ENCODE measurements at places on chromosomes 13 and 19. TPM values are rescaled to one million over a fixed set of nuclear protein-coding genes. Genes with fewer than 3 reads are reported as not detected.

- DNase-seq = no peak
Observed at GRCh38 chr19:40257096-40257517, 28.0 kb downstream of the AKT2 start.

- no peak for DNase-seq
Observed at GRCh38 chr13:72852207-72852606, 70.3 kb downstream of the PIBF1 start.

- DNase-seq = peak; percentile 51
Observed at GRCh38 chr19:57830071-57830602, at the start of gene ZNF587B. ZNF587B (plus strand) TSS chr19:57830299; CDS start chr19:57830529, 230 bp downstream.

DNA sequence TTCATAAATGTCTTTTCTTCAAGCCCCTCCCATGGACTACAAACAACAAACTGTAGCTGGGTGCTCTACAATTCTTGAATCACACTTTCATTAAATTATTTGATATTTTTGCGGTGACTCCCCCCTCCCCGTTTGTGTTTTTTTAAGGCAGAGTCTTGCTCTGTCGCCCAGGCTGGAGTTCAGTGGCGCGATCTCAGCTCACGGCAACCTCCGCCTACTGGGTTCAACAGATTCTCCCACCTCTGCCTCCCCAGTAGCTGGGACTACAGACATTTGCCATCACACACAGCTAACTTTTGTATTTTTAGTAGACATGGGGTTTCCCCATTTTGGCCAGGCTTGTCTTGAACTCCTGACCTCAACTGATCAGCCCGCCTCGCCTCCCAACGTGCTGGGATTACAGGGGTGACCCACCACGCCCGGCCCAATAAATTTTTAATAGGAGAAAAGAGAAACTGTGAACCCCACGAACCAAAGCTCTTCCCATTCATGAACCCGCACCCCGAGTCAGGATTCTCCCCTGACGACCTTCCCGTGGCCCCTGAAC lies 703 bp downstream of the ZNF506 start:
- DNase-seq = peak; percentile 41

GRCh38 chr13:104315606-104316005 lies 1249.4 kb upstream of the SLC10A2 start:
- no peak for DNase-seq

DNA sequence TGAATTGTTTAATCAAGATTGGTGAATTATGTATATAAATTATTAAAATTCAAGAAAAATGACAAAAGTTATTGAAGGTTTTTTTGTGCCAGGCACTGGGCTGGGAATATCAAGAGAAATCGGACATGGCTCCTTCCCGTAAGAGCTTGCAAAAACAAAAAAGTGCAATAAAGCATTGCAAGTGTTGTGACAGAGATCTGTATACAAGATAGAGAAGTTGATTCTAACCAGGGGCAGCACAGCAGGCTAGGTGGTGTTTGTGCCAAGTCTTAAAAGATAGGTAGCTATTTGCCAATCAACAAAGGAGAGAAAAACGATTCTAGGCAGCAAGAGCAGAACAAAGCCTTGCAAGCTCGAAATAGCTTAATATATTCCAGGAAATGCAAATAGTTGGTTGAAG lies 123.7 kb upstream of the WASF3 start:
- no peak for DNase-seq

DNA sequence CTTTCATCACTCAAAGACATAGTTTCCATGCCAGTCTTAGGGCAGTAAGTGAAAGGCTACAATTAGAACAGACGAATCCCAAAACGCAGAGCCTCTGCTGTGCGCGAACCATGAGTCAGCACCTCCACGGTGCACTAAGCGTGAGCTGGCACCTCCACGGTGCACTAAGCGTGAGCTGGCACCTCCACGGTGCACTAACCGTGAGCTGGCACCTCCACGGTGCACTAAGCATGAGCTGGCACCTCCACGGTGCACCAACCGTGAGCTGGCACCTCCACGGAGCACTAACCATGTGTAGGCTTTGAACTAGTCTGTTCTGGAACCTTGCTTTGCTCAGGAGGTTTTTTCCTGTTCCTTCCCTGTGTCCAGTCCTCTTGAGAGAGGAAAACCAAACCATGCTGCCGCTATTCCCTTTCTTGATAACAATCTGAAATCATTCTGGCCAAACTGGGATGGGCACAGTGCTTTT lies 120.6 kb downstream of the IRS2 start:
- DNase-seq = no peak

DNA sequence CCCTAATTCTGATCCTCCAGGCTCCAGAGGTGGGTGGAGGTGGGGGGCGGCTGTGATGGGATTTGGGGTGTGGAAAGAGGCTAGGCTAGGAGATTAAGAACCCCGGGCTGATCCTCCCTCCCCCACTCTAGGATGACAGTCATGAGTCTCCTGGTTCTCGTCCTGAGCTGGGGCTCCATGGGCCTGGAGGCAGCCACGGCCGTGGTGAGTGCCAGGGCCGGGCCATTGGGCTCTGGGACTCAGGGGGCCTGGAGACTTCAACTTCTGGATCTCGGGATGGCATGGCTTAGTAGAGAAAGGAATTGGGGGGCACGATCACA lies 13.9 kb downstream of the TTYH1 start:
- DNase-seq = no peak

GRCh38 chr19:43446746-43447489 lies 18.5 kb downstream of the LYPD3 start:
- DNase-seq = peak; percentile 87

DNA sequence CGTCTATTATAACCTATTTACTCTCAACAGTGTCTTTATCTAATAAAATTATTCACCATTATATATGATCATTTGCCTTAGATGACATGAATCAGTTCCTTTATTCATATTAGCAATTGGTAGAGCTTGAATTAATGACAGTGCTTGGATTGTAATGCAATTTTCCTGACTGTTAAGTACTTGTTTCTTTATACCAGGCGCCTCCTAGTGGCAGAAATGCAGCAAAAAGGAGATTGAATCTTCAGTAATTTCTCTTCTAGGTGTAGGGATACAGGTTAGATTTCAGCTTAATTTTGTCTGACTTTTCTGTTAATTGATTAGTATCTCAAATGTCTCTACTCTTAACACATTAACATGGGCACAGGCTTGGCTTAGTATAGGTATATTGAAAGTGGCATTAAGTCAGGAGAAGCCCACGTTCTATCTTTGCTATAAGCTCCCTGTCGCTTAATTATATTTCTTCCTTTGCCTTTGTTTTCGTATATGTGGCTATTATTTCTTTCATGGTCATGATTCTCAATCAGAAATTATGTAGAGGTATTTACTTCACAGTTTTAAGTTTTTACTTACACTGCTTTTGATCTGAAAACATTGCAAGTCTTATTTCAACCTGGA lies 9.1 kb upstream of the LHFPL6 start:
- DNase-seq = peak; percentile 53

- DNase-seq = no peak
Observed at GRCh38 chr13:35531526-35531925, 55.0 kb upstream of the MAB21L1 start.

- no peak for DNase-seq
Observed at GRCh38 chr13:54647275-54647674, 1618.7 kb downstream of the OLFM4 start.

COMP gene
- total RNA-seq = not detected

SPATA13 gene
- 50.8 TPM for total RNA-seq

CYP2F1 gene
- not detected for total RNA-seq

CNMD gene
- not detected for total RNA-seq

TMEM238 gene
- total RNA-seq = 7.0 TPM

ZNF578 gene
- 0.56 TPM for total RNA-seq

PRODH2 gene
- total RNA-seq = not detected

SIGLEC8 gene
- not detected for total RNA-seq

ZNF793 gene
- 2.4 TPM for total RNA-seq
